ENCODE measurements at places on chromosomes 2 and 18.

GRCh38 chr2:54999182-54999581 lies 51.1 kb downstream of the RTN4 start:
- no peak for DNase-seq

DNA sequence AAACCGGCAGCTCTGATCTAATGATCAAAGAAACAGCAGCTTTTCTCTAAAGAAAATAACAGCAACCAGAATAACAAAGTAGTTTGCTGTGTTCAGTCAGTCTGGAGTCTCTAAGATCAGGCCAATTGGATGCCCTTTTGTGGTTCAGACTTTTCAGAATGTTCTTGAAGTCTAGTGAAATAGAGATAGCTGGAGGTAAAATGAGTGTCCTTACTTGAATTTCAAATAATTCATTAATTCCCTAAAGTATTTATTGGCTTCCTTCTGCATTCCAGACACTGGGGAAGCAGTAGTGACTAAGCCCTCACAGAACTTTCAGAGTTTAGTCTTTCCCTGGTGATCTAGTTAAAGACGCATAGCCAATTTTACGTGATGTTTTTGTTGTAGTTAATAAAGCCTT lies 58.7 kb downstream of the C18orf54 start:
- DNase-seq: no peak

- DNase-seq: no peak
Observed at GRCh38 chr18:52519021-52519420, 179.0 kb downstream of the DCC start.

- no peak for DNase-seq
Observed at GRCh38 chr2:40047406-40047805, 268.3 kb upstream of the THUMPD2 start.

GRCh38 chr2:22355816-22356433 lies 1029.1 kb upstream of the KLHL29 start:
- peak; percentile 4 for DNase-seq
